ENCODE measurements at places on chromosomes 12 and 14. TPM values are rescaled to one million over a fixed set of nuclear protein-coding genes. Genes with fewer than 3 reads are reported as not detected.

LRFN5 gene
- total RNA-seq, result not detected

REC8 gene
- 52.9 TPM for total RNA-seq

FAM222A gene
- 0.70 TPM for total RNA-seq

- DNase-seq, result no peak
Measured at GRCh38 chr14:76203086-76204001, 51.6 kb downstream of the GPATCH2L start.

DNA sequence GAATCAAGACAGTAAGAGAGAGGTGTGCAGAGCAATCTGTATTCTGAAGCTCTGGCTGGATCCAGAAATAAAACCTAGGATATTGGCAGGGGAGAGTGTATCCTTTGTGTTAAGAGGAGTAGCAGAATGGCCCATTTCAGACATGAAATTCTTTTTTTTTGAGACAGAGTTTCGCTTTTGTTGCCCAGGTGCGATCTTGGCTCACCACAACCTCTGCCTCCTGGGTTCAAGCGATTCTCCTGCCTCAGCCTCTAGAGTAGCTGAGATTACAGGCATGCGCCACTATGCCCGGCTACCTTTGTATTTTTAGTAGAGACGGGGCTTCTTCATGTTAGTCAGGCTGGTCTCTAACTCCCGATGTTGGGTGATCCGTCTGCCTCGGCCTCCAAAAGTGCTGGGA, 6.1 kb upstream of the SRGAP1 start:
- no peak for DNase-seq
